Smooth muscle cell of the brain vasculature (primary cell): ENCODE measurements at places on chromosomes 1 and 21.

- DNase-seq: no peak
Measured at GRCh38 chr1:227131193-227131592, 187.1 kb downstream of the CDC42BPA start.

DNA sequence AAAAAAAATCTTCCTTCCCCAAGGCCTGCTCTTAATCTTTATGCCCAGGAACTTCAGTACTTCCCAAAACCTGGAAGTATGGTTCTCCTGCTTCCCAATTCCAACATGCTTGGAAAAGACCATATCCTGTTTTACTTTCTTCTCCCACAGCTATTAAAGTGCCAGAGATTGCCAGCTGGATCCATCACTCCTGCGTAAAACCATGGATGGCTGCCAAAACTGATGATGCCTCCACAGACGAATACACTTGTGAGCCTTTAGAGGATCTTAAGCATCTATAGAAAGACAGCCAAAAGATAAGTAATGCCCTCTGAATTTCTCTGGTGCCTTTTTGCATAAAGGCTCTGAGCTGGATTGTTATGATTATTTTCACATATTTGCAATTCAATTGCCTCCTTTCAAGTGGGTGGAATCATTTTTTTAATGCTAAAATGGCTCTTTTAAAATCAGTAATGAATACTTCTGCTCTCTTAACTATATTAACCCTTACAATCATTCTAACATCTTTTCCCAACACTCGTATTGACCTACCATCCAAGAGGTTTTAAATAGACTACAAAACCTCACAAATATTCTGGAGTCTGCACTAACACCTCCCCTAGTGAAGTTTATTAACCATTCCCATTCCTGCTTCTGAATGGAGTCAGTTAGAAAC lies 1807.8 kb downstream of the BRINP3 start:
- no peak for DNase-seq

DNA sequence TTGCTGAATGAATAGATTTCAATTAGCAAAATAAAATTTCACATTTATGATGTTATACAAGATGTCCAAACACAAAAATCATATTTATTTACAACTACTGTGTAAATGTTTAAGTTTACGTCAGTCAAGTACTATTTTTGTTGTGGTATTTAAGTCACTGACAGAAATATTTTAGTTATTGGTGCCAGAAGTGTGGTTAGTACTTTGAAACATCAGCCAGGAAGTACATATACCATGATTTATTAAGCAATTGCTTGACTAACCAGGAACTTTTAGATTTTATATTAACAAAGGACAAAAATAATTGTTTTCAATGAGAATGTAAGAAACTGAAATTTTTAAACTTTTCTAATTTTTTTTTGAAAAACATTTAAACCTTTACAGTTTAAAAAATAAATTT lies 2.4 kb upstream of the FCRL4 start:
- DNase-seq: no peak

DNA sequence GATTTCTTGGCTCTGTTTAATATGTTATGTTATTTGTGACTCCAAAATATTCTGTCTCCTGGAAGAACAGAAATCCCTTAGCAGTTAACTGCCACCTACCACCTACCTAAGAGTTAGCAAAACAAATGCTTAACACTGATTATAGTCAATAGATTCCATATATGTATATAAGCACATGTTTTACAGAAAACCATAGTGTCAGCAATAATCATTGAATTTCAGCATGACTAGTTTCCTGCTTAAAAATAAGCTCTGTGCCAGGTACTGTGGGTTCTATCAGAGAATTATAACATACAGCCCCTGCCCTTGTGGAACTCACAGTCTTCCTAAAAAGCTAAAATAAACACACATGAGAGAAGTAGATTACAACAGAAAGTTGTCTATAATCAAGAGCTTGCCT lies 561.9 kb upstream of the CAMK1G start:
- DNase-seq: no peak
